ENCODE measurements at places on chromosomes 3 and 15.
A peak's percentile ranks its signal among the peaks of the same experiment; 100 is the strongest.

DNA sequence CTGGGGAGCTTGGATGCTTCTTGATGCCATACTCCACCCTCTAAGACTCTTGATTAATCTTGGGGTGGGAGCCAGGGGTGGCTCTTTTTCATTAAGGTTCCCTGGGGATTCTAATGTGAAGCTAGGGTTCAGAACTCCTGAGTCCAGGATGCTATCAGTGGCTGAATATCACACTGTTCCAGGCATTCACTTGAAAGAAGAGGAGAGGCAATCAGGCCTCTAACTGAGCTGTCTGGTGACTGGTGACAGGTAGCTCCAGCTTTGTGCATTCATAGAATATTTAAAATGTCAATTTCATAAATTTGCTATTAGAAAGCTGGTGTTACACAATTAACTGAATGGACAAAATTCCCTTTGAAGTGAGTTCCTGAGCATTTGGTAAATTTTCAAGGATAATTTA, 139.0 kb downstream of the CHDH start:
- no peak for DNase-seq

- DNase-seq, result no peak
Observed at GRCh38 chr3:37479981-37480380, 305.6 kb upstream of the LRRFIP2 start.

DNA sequence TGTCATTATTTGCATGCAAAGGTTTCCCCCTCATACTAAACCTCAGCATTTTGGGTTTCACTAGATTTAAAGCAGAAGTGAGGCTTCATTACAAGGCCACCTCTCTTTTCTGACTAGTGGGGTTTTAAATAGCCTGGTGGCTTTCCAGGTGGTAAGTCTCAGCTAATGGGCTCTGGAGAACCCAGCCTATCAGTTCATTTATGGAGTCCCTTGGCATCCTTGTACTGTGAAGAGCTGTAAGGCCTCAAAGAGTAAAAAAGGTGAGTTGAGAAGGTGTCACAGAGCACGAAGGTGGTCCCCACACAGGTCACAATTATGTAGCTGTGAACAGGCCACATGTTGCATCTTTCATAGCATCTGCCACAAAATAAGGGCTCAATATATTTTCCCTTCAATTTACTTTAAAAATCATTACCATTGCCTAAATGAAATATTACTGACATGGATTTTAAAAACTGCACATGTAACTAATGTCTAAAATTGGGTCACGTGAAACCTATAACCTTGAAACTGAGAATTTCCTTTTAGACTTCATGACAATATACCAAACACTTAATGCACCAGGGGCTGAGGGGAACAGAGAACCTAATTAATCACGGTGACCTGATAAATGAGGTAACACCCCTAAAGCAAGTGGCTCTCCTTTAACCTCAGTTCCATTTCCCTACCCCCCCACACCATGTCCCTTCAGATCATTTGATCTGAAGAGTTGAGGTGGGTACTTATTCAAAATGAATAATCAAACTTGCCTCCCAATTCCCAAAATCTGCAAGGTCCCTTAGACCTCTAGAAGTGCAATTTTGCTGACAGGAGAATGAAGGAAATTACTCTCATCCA, 1.3 kb downstream of the NGLY1 start:
- DNase-seq, result no peak

DNA sequence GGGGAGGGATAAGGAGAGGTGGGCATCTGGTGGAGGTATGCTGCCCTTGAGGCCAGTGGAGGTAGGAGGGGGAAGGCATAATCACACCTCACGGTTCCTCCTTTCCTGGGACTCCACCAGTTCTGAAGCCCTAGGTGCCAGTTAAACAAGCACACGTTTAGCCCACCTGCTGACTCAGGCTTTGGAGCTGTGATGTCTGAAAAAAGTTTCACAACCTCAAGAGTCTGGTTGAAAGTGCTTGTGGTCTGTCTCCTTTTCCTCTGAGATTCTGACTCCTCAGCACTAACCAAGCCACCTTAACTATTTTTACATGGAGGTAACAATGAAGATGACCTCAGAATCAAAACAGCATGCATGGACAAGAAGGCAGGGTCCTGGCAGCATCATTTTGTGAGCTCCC, 23.0 kb downstream of the HPS3 start:
- no peak for DNase-seq

DNA sequence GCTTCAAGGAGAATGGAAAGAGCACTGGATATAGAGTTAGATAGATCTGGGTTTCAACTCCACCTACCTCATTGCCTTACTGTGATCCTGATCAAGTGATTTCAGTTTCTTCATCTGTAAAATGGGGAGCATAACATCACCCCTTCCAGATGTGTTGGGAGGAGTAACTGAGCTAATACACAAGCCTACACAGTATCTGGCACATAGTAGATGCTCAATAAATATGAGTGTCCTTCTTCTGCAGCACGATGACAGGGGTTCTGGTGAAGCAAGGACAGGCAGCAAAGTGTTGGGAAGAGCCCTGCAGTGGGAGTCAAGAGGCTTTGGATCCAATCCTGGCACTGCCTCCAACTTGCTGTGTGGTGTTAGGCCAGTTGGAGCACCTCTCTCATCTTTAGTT, 270.0 kb downstream of the UACA start:
- no peak for DNase-seq

DNA sequence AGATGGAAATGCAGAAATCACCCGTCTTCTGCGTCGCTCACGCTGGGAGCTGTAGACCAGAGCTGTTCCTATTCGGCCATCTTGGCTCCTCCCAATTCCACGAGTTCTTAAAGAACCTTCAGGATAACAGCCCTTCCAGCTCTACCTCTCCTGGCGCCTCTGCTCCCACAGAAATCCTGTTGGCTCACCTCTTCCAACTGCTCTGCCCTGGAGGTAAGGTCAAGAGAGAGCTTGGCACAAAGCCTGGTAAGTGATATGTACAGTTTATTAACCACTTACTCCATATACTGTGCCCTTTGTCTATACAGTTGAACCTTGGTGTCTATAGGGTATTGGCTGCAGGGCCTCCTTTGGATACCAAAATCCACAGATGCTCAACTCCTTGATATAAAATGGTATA, 17.8 kb upstream of the FGF12 start:
- DNase-seq, result no peak

- DNase-seq, result peak; percentile 35
Observed at GRCh38 chr15:60590935-60591495, 112.1 kb upstream of the ICE2 start.

DNA sequence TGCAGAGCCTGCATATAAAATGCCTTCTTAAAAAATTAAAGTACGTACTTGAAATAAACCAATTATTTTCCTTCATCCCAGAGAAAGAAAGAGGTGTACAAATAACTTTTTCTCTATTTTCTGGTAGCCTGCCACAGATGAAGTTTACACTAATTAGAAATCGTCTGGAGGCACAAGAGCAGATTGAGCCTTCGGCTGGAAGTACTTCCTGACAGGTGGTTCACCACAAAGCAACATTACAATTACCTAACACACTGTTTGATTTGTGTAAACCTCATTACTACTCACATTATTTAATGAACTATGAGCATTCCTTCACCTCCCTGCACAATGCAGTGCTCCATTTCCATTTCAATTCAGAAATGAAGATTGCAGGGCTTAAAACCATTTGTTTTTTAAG, 856.1 kb downstream of the SI start:
- no peak for DNase-seq

DNA sequence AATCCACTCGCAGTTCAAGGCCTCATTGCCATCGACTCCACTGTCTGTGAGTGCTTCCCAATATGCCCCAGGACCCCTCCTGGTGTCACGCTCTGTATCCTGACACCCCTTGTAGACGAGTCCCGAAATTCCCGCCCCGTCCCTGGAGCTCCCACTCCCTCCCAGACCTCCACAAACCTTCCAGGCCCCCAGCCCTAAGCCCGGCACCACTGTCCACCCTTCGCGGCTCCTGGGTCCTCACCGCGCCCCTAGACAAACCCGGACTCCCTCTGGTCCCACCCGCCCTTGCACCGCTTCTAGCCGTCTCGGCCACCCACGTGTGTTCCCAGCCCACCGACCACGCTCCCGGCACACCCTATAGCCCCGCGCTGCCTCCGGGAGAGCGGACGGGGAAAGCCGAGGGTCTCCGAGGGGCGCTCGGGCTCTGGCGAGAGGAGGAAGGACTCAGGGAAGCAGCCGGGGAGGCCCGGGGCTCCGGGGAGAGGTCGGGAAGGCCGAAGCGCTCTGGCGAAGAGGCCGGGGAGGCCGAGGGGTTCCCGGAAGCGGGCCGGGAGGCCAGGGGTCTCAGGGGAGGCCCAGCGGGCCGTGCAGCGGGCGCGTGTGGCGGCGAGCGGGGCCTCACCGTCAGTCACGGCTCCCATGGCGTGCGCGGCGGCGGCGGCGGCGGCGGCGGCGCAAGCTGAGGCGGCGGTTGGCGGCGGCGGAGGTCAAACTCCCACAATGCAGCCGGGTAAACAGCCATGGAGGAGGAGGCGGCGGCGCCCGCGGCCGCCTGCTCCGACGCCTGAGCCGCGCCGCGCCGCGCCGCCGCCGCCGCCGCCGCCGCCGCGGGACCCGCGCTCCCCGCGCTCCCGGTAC, at the start of the genes ATXN7 and THOC7:
Gene ATXN7 (plus strand): TSS at position 718 of the 858 bp plus-strand sequence. CDS start 48,732 bp downstream, outside the sequence.
Gene THOC7 (minus strand): TSS at position 656 of the 858 bp plus-strand sequence. CDS start 15 bp downstream, at position 641.
- DNase-seq, result peak; percentile 67

GRCh38 chr3:46990573-46991374, 11.3 kb downstream of the NBEAL2 start:
- no peak for DNase-seq

GRCh38 chr3:82082796-82083195, 321.4 kb upstream of the GBE1 start:
- no peak for DNase-seq

Data from activated gamma-delta T cell (primary cell).